Stimulated activated CD4-positive, alpha-beta T cell treated with anti-CD3 and anti-CD28 coated beads, Interleukin-1b, Interleukin-23, amount 100 ng/mL, for 1 hour (primary cell): ENCODE measurements at places on chromosomes 3 and 15.

GRCh38 chr3:155313300-155313699 lies 19.8 kb upstream of the STRIT1 start:
- DNase-seq, result no peak

DNA sequence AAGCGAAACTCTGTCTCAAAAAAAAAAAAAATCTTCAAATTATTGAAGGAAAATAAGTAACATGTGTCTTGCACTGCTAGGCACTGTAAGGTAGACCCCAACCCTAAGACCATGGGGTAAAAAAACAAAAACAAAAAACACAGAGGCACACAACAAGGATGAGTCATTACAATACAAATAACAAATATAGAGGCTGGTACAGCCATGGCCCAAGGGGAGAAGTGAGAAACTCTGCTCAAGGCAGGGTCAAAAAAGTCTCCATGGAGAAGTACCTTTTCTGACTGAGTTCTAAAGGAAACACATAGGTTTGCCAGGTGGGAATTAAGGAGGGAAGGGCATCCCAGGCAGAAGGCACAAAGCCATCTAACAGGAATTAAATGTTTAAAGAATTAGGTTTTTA lies 54.5 kb downstream of the TOP2B start:
- no peak for DNase-seq

GRCh38 chr3:44966795-44967278 lies 9.1 kb downstream of the ZDHHC3 start:
- DNase-seq, result no peak

DNA sequence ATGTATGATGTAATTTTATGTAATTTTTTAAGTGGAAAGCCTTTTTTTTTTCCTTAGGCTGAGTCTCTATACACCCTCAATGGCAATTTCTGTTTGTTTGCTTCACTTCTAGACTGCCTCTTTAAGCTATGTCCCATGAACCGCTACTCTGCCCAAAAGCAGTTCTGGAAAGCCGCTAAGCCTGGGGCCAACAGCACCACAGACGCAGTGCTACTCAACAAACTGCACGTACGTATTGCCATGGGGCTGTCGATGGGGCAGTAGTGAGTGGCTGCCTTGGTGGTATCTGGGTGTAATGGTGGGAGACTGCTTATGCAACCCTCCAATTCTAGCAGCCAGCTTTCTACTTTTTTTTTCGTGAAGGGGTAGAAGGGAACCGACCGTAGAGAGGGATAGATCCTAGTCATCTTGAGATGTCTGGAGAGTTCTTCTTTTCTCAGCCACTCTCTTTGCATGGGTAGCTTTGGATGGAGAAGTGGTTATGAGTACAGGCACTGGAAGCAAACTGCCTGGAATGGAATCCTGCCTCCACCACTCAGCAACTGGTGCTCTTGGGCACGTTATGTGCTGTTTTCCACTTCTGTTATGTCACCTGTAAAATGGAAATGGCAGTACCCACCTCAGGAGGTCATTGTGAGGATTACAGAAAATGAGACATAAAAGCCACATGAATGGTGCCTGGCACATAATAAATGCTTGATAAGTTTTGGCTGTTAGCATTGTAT lies 134.7 kb downstream of the ITPR1 start:
- no peak for DNase-seq

DNA sequence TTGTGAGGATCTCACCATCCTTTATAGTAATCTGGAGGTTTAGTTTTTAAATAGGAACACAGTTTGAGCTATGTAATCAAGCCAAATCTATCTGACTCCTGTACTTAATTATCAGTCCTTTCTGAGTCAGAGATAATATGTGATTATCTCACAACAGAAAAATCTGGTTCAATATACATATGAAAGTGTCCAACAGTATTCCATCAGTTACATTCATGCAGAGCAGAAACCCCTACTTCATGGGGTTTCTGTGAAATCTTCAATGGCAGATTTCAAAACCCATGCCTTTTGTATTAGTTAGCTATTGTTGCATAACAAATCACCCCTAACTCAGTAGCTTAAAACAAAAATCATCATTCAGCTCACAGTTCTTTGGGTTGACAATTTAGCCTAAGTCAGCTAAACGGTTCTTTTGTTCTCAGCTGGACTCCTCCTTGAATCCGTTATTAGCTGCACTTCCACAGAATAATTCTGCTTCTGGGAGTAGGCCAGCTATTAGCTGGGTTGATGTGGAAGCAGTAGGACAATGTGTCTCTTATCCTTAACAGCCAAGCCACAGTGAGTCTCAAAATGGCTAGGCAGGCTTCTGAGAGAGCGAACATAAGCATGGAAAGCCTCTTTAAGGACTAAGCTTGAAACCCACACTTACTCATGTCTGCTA lies 42.9 kb upstream of the ARPP21 start:
- DNase-seq, result no peak

DNA sequence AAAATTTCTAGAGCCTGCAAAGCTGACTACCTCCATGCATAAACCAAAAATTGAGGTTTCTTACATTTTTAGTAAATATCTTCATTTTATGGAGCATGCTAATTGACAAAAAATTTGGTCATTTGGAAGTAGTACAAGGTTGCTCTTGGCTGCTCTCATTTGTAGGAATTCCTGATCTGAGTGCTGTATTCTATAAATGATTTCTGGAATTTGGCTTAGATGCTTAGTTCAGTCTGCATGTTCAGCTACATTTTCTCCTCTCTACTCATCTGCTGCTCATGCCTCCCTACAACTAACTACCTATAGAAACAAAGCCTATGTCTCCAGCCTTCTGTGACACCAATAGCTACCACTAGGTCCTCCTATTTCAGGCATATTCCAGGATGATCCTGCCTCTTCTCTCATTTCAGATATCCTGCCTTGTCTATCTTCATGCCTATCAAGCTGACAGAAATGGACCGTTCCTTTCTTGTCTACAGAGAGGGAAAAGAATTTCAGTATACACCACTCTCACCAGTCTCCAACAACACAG lies 901.1 kb downstream of the TBL1XR1 start:
- DNase-seq, result no peak

GRCh38 chr3:75061806-75062205 lies 447.3 kb upstream of the CNTN3 start:
- DNase-seq, result no peak

DNA sequence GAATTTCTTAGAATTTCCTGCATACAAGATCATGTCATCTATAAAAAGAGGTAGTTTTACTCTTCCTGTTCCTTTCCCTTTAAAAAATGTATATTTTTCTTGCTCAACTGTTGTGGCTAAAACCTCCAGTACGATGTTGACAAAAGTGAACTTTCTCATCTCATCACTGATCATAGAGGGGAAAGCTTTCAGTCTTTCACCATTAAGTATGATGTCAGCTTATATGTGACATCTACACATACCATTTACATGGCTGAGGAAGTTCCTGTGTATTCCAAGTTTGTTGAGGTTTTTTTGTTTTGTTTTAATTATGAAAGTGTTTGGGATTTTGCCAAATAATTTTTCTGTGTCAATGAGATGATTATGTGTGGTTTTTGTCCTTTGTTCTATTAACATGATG lies 173.6 kb downstream of the PLD1 start:
- DNase-seq, result no peak

GRCh38 chr3:182913889-182914288 lies 66.4 kb downstream of the DCUN1D1 start:
- no peak for DNase-seq

GRCh38 chr3:188067932-188068331 lies 86.0 kb upstream of the LPP start:
- DNase-seq, result no peak

DNA sequence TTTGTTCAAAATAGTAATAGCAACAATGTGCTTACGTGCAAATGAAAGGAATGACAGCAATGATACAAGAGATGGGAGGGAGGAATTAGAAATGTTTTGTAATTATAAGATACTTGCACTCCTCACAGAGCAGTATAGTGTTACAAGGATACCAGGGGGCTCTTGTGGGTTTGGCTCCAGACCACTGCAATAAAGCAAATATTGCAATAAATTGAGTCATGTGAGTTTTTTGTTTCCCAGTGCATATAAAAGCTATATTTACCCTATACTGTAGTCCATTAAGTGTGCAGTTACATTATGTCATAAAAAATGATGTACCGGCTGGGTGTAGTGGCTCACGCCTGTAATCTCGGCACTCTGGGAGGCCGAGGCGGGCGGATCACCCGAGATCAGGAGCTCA lies 864.3 kb downstream of the NSUN3 start:
- no peak for DNase-seq
